ENCODE measurements at places on chromosomes 7 and 10.

GRCh38 chr10:73746721-73747120, 2.5 kb downstream of the SEC24C start:
- DNase-seq, result no peak

DNA sequence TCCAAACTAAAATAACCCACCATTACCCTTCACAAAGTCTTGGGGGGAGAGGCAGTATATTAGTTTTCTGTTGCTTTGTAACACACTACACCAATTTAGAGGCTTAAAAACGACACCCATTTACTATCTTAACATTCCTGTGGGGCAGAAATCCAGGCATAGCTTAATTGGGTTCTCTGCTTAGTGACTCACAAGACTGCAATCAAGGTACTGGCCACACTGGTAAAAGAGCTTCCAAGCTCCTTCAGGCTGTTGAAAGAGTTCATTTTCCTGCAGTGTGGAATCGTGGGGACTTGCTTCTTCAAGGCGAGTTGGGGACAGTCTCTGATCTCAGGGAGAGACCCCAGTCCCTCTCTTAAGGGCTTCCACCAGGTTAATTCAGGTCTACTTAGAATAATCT, 139.1 kb downstream of the XPNPEP1 start:
- no peak for DNase-seq

GRCh38 chr7:29332042-29332811, 137.7 kb downstream of the CHN2 start:
- DNase-seq, result no peak

DNA sequence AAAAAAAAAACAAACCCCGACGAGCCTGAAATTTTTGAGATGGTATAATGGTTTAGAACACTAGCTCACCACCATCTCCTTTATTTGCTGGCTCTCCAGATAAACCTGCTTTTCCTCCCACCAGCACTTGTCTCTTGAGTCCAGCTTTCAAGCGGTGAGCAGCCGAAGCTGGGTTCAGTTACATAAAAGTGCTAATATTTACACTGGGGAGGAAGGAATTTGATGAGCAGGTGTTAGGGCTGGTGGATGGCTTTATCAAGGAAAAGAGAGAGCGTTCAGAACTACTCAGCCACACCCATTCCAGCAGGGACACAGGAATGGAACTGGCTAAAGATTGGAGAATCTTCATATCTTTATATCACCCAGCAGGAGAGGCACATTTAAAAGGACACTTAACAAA, 6.6 kb upstream of the CALML3 start:
- no peak for DNase-seq

GRCh38 chr10:28317760-28318159, 14.9 kb upstream of the MPP7 start:
- no peak for DNase-seq

GRCh38 chr7:94414481-94414880, 19.8 kb downstream of the COL1A2 start:
- no peak for DNase-seq

DNA sequence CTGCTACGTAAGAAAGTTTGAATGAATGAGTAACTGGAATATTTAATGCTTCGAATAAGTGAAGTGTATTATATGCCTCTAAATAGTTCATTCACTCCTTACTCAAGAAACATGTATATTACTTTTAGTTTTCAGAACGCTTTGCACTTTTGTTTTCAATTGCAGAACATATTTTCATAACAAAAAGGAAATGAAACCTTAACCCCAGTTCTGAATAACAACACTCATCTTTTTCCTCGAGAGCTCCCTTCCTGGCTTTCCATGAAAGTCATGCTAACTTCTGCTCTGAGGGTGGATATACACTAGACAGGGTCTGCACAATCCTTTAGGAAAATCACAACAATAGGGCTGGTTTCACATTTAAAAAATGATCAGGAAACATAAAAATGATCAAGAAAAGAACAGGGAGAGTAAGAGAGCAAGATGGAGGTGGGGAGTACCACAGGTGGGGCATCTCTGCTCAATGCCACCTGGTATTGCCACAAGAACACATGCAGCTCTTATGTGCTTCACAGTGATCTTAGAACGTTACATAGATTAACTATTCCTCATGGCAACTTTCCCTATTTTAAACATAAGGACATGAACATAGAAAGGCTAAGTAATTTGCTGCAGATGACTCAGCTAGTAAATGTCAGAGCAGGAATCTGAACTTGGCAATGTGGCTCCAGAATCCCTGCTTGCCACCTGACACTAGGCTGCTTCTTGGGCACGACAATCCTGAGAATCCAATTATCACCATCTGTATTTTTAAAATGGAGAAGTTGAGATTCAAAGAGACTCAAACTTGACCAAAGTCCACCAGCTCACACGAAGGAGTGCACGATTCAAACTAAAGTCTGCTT, 219.5 kb upstream of the AOAH start:
- no peak for DNase-seq

GRCh38 chr7:76220185-76221057, 18.7 kb downstream of the SRRM3 start:
- no peak for DNase-seq

- no peak for DNase-seq
Observed at GRCh38 chr10:118264838-118265470, 77.2 kb downstream of the FAM204A start.

- DNase-seq, result no peak
Observed at GRCh38 chr7:24754906-24755506, 2.3 kb downstream of the GSDME start.

GRCh38 chr10:112223725-112224124, 40.2 kb upstream of the GPAM start:
- no peak for DNase-seq

DNA sequence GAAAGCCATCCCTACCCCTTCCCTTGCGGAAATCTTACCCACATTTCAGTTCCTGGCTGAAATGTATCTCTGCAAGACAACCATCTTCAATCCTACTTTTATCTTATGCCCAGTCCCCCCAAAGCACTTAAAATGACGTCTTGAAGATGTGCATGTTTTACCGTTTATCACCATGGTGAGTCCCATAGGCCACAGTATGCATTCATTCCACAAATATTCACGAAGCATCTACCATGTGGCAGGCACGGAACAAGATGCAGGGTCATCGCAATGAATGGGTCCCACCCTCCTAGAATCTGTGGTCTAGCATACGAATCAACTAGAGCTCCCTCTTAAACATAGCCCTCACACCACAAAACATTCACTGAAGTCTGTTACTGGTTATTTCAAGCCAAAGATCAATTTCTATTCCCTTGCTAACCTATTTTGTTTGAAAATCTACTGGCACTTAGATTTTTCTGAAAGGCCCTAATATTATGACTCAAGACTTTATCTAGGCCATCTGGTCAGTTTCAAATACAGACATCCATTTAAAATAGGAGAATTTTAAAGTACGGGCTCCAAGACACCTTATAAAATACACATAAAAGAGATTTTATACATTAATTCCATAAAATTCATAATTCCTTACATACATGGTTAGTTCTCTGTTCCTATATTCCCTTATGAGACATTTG, 99.4 kb downstream of the PARD3 start:
- DNase-seq, result no peak

GRCh38 chr7:86391813-86392212, 251.9 kb upstream of the GRM3 start:
- DNase-seq, result no peak

DNA sequence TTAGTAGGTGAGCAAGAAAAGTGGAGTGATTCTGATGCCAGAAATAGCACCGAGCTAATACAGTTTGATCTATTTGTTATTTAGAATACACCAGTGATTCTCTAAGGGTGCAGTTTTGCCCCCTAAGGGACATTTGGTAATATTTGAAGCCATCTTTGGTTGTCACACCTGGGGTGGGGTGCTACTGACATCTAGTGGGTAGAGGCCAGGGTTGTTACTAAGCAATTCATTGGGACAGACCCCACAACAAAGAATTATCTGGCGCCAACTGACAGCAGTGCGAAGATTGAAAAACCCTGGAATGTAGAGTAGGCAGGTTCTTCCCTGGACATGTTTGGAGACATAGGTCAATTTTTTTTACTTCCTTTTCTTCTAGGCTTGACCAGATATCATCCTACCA, 14.6 kb downstream of the PALS2 start:
- DNase-seq, result peak; percentile 37

DNA sequence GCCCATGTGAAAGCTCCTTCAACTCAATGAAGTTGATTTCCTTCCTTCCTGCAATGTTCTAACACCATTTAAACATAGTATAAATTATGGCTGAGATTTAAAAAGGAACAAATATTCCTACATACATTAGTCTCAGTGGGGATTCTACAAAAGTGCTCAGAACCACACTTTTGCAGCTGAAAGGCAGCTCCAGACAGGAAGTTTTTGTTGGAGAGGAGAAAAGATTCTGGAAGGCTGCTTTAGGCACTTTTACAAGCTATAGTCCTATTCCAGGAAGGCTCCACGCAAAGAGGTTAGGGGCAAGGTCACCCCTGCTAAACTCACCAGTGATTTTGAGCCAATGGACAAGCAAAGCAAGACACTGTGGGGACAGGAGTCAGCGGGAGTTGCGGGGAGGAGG, 179.2 kb upstream of the CDCA7L start:
- no peak for DNase-seq

DNA sequence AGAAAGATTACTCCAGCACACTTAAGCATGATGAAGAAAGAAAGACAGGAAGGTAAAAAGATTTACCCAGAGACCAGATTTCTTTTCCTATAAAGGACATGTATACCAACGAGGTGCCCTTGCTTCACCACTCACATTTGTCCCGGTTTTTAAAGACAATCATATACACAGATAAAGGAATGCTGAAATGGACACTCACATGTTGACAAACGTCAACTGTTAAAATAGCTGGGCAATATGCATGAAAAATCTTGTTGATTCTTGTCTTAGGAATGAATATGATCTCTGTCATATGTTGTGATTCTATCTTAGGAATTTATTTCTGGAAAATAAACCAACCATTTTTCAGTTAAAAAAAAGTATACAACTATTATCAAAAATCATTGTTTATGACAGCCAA, 158.2 kb downstream of the SRPK2 start:
- DNase-seq, result no peak

- no peak for DNase-seq
Observed at GRCh38 chr10:105207476-105207995, 566.4 kb downstream of the SORCS3 start.

DNA sequence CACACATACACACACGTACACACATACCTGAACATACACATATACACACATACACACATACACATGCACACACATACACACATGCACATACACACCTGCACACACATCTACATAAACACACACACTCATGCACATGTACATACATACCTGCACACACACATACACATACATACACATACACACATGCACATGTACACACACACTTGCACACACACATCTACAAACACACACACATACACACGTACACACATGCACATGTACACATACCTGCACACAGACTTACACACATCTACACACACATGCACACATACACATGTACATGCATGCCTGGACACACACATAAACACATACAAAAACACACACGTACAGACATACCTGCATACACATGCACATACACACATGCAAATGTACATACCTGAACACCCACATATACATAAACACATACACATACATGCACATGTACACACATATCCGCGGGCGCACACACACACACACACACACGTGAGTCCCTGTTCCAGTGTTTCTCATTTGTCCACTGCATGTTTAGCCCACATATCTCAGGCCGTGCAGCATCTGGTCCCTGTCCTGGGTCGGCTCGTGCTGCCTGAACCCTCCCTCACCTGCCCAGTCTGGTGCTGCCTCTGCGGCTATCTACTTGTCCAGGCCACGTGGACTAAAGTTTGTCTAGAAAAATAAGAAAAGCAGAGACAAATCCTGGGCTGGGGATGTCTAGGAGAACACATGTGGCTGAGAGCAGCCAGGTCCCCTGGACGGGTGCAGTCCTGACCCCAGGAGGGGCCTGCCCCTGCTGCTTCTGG, 238.7 kb downstream of the TCERG1L start:
- DNase-seq, result no peak

DNA sequence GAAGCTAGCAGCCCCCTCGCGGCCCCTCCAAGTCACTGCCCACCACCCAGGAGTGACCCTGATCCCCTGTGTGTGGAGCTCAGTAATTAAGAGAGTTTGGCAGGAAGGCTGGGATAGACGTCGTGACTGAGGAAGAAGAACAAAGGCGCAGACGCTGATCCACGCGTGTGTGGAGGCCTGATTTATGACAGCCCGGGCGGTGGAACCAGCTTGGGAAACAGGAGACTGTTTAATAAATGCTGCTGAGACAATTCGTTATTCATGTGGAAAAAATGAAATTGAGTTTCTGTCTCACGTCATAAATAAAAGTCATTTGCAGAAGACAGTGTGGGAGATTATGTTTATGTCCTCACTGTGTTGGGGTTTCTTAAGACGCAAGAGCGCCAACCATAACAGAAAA, 130.8 kb downstream of the ELFN1 start:
- no peak for DNase-seq

DNA sequence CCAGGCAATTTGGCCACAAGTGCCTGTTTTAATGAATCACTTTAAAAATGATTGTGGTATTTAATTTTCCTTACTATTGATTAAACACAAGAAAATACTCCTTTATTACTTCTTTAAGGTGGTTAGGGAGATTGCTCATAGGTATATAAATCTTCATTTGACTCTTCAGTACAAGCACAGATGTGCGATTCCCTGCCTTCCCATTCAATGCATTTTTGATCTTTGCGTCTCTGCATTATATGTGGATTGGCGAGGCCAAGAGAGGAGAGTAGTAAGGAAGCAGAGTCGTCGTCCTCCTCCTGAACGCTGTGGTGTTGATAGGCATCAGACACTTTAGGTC, 683.7 kb downstream of the LRMDA start:
- no peak for DNase-seq

DNA sequence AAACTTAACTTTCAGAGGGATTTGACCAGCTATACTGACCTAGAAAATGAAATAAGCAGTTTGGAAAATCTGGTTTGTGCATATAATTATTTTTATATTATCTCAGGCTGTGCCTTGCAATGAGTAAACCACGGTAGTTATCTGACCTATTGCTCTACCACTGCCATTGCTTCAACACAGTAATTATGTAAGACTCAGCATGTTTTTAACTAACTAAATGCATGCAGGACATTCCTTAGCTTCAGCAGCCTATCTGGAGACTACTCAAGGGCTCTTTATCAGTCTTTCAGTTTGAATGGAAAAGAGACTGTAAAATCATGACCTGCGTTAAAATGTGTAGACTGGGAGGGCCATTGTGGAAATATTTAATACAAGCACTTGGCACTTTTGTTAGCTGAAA, 22.5 kb downstream of the CHN2 start:
- DNase-seq, result no peak

DNA sequence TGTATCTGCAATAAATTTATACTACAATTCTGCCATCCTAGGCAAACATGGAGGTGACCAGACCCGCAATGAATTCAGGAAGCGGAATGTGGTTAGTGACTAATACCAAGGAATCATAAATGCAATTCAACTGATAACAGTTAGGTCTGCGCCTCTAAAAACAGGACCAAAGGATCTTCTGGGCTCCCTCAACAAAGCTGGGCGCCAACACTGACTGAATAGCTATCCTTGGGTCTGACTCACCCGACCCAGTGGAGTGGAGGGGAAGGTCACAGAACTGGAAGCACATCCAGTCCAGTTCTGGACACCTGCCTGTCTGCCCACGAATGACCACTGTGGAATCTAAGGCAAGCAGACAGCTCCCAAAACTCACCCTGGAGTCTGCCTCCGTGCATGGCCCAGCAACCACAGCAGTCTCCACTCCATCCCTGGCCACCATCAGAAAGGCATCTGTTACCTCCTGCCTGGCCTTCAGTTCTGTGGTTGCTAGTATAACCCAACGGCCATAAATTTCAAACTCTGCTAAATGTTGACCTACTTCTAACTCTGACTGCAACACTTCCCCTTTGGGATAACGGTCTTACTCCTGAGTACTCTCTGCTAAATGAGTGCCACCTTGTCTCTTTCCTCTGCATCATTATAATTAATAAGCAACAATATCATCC, 43.0 kb upstream of the DLX6 start:
- no peak for DNase-seq

Measured in stimulated activated CD4-positive, alpha-beta T cell treated with anti-CD3 and anti-CD28 coated beads, Interleukin-4, amount 100 ng/mL, for 24 hours (primary cell).